Activated gamma-delta T cell treated with anti-CD3 and anti-CD28 coated beads, Interleukin-2, amount 50 U/mL, for 16 hours (primary cell): ENCODE measurements at places on chromosomes 11 and 22.

DNA sequence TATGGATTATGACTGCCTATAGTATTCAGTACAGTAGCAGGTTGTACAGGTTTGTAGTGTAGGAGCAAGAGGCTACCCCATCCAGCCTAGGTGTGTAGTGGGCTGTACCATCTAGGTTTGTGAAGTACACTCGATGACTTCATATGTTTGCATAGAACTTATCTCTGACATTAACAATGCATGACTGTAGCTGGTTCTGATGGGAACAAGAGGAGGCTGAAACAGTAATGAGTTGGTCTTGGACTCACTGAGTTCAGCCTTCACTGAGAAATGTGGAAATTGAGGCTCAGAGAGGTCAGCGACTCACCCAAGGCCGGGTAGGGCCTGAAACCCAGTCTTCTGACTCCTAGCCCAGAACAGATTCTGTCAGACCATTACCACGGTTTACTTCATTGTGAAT is 13.0 kb downstream of the MYO7A start:
- no peak for DNase-seq

- DNase-seq = no peak
Measured at GRCh38 chr11:110565357-110566336, 135.9 kb downstream of the FDX1 start.

DNA sequence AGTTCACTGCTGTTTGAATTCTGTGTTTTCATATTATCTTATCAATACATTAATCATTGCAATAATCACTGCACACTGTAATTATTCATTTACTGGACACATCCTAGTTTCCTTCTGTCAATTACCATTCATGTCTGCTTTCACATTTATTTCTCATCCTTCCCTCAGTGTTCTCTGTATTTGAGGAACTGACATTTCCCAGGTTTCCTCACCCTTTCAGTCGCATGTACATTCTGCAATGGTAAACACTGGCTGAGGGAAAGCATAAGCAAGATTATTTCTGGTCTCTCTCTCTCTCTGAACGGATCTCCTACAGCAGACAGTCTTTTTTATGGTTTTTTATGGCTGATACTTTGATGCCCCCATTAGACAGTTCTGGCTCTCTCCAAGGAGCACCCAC is 4.2 kb upstream of the HBD start:
- DNase-seq = no peak

DNA sequence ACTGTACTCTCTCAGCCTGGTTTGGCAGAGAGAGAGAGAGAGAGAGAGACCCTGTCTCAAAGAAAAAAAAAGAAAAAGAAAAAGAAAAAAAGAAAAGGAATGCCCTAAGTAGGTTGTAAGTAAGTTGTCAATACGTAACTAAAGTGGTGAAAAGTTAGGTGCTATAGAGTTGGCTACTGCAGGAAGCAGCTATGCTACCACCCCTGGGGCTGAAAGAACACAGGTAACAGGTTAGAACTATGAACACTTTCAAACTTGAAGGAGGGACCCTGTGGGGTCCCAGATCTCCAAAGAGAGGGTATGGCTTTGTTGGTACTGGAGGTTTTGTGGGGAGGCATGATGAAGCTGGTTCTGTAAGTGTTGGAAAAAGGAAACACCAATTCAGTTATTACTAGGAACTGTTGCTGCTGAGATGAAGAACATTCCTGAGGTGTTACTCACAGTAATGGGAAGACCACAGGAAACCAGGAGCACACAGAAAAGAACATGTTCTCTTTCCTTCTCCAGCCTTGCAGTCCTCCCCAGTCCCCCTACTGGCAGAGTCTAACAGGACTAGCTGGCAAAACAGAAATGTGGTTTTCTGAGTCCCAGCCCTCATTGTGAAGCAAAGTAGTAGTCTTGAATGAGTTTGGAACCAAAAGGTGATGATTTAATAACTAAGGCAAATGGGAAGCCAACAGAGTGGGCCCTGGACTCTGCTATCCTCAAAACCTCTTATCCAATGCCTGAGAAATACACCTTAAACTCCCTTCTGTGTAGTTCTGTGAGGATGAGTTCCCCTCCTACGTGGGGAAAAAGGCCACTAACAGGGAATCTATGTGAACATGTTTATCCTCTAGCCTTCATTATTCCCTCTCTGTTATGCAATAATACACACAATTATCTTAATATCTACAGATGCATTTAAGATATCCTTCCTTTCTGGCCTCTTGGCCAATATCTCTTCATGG is 427.0 kb upstream of the DDI1 start:
- DNase-seq = no peak

- DNase-seq = no peak
Measured at GRCh38 chr11:95338430-95338991, 107.5 kb upstream of the SESN3 start.

GRCh38 chr11:102241026-102241425 is 76.3 kb upstream of the BIRC3 start:
- DNase-seq = no peak

DNA sequence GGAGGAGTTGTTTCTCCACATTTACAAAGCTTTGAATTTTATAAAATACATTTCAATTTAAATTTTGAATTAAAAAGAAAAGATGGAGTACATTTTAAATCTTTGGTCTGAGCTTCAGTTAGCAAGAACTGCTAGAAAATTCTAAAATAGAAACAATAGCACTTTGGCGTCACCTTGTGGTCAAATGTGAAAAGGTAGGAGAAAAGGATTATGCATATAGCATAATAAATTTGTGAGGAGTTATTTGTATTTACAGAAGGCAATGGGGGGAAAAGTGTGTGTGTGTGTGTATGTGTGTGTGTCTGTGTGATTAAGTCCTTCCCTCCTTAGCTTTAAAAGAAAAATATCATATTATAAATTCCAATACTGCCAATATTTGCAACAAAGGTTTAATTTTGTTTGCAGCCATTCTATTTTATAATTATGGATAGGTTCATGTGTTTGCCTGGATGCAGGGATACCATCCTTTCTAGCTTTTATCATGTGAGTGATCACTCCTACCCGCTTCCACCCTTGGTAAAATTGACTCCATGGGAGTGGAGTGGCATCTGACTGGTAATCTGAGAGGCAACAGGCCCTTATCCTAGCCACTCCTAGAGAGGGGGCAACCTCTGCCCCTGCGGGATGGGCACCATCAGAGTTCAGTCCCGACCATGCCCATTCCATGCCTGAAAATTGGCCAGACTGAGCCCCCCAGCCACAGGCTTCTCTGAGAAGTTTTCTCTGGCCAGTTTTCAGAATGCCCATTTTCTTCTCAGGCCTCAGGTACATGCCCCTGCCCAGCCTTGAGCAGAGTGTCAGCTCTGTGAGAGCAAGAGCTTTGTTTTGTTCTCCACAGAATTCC is 13.6 kb upstream of the LGR4 start:
- DNase-seq = peak; percentile 19

DNA sequence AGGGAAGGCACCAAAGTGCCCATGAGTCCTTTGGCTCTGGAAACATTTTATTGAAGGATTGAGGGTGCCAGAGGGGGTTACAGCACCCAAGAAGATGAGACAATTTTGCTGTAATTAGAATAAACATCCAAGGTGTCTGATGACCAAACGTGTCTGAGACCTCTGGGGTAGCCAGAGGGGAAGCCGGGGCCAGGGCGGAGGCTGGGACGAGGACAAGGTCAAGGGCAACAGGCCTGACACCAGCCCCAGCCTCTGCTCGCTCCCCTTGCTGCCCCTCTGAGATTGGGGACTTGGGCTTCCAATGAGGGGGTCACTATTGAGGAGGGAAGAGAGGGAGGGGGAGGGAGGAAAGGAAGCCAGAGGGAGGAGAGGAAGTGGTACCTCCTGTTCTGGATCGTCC is 25.6 kb downstream of the TMPRSS6 start:
- no peak for DNase-seq

- DNase-seq = no peak
Measured at GRCh38 chr11:13745165-13745564, 76.7 kb downstream of the FAR1 start.

DNA sequence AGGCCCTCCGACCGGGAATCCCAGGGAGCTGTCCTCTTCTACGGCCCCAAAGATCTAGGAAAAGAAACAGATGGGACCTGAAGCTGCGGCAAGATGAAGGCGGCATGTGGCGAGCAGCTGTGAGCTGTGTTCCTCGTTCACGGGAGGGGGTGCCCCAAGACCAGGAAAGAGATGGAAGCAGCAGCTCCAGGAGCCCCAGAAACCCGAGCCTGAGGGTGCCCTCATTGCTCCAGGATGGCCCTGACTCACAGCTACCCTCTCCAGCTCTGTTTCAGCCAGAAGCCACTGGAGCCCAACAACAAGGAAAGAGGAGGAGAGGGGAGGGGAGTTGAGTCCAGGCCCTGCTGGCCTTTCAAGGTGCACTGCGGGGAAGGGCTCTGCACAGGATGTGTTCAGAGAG is 23.7 kb upstream of the NAP1L4 start:
- DNase-seq = no peak

GRCh38 chr11:110147962-110148709 is 54.9 kb downstream of the ZC3H12C start:
- no peak for DNase-seq

DNA sequence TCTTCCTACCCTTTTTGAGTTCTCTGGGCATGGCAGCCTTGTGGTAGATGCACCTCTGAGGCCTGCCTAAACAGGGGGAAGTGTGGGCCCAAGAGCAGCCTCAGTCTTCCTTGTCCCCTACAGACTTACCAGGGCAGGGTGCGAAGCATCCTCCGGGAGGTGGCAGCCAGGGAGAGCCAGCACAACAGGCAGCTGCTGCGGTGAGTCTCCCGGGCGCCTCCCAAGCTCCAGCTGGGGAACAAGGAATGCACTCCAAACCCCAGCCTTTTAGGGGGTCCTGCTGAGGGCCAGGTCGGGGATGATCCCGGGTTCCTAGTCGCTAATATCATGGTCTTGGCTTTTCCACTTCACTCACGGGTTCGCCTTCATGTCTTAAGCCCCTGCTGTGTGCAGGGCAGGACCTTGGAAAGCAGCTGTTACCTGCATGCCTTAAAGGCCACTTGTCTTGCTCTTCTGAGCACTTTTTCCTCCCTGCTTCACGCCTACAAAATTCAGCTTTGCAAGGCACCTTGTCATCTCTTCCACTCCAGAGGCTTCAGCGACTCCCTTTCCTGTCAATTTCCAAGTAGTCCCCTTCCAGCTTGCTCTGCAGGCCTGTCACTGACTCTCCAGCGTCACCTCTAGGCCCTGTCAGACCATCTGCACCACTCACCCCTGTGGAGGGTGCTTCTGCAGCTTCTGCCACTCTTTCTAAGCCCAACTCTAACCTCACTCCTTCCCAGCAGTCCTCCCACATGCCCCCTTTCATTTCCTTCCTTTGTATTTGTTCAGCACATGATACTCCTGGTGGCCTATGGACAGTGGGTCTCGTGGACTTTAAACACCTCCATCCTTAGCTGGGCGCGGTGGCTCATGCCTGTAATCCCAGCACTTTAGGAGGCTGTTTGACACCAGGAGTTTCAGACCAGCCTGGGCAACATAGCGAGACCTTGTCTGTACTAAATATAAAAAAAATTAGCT is 57.0 kb downstream of the PISD start:
- DNase-seq = no peak

GRCh38 chr11:47248304-47248663 is 330 bp downstream of the ACP2 start:
- DNase-seq = no peak

DNA sequence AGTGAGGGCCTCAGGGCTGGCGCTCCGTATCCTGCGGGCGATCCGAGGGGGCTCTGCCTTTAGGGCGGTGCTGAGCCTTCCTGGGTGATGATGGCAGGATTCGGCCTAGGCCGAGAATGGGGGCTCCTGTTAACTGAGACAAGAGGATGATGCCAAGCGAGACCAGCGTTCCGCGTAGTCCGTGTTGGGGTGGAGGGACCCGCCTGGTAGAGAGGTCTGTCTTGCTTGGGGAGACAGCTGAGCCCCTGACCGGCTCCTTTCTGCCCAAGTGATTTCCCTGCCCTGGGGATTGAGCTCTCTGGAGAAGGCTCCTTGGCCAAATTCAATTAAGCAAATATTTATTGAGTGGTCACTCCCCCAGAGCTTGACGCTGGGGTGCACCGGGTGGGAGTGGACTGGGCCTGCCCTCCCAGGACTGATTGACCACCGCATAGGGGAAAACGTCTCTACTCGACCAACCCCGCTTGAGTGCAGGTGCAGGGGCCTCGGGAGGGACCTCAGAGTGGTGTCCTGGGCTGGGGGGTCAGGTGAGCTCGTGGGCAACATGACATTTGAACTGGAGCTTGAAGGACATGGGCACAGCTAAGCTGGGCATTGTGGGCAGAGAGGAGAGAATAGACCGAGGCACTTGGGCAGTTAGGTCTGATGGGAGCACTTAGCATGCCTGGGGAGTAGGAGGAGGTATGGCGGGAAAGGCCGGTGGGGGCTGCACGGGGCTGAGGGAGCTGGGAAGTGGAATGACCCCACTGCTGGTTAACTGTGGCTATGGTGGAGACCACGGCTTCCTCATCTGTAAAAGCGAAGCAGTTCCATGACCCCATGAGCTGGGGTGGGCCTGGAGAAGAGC is 1.1 kb downstream of the GNAZ start:
- DNase-seq = no peak

DNA sequence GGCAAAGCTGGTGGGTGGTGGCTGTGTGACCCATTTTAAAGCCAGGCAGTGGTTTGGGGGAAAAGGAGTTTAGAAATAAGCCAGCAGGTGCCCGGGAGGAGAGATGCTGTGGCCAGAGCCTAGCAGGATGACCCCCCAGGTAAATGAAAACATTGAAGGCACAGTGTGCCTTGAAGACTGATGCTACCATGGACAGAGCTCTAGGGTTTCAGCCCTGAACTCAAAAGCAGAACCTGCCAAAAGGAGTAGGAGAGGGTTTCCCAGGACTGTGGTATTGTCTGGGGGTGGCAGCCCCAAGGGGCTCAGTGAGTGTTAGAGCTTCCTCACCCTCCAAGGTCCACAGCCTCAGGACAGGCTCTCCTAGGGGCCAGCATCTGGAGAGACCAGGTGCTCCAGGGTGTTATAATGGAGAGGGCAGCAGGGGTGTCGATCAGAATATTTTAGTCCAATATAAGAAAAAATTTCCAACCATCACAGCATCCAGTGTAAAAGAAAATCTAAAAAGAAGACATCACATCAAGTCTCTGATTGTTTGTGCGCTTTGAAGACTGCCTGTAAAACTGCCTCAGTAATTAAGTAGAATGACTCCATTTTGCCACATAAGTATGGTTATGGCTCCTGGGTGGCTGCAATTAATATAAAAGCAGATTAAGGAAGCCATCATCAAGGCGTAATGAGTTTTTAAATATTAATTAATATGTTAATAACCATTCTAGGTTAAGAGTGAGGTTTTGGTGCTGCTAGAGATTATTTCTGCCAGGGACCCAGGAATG is 88.6 kb upstream of the LMO1 start:
- DNase-seq = no peak

DNA sequence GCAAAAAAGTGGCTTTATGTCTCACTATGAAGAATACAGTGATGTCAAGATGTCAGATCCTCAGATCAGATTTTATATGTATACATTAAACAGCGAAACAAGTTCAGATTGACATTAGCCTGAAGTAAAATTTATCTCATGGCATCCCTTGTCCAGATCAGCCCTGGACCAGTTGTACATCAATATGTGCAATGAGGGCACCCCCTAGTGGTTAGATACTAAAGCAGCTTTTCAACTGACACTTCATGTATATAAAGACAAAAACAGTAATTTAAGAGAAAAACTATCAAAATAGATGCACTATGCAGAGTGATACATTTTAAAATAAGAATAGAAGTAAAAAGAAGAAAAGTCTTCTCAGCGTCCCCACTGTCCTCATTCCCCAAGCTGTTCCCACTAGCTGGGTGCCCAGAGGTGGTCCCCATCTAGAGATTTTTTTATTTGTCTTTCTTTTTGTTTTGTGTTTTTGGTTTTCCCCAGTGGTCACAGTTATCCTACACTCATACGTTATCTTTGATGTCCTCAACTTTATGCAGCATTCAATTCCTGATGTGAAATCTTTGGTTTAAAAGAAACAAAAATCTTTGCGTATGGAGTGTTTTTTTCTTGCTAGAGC is 2193.4 kb upstream of the RAG2 start:
- DNase-seq = no peak
